HFFc6 (cell line): ENCODE measurements at places on chromosomes 1 and 21. TPM values are rescaled to one million over a fixed set of nuclear protein-coding genes. Genes with fewer than 3 reads are reported as not detected.

GRCh38 chr1:162218546-162218945 is 149.1 kb downstream of the NOS1AP start:
- DNase-seq: no peak

DNA sequence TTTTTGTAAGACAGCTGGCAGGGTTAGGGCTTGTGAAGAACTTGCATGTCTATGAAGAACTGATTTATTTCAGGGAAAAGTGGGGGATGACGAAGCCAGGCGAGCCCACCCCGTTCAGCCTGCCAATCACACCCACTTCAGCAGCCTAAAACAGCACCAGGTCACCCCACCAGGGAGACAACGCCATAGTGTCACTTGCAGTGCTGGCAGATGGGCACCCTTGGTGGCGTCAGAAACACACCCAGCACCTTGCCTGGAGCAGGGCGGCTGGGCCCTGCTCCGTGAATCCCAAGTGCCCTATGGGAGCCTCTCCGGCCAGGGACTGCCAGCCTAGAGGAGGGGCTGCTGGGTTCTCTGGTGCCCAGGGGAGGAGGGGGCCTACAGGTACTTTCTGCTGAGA is 5.0 kb upstream of the NADK start:
- no peak for DNase-seq

DNA sequence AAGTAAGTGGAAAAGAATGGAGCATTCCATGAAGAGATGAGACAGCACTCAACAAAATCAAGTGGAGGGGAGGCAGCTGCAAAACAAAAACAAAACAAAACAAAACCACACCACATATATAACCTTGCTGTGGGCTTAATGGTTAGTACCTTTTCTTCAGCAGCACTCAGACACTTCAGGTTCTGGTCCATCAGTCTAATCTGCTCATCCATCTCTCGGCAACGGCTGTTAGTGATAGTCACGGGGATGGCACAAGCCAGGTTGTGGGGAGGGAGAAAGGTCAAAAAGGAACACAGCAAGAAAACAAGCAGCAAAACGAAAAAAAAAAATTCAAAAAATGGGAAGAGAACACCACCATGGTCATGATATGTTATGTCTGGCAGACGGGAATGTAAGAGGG is 17.0 kb upstream of the NUP210L start:
- DNase-seq: no peak

ZNF593OS gene
- total RNA-seq: not detected in 2 replicates

DNA sequence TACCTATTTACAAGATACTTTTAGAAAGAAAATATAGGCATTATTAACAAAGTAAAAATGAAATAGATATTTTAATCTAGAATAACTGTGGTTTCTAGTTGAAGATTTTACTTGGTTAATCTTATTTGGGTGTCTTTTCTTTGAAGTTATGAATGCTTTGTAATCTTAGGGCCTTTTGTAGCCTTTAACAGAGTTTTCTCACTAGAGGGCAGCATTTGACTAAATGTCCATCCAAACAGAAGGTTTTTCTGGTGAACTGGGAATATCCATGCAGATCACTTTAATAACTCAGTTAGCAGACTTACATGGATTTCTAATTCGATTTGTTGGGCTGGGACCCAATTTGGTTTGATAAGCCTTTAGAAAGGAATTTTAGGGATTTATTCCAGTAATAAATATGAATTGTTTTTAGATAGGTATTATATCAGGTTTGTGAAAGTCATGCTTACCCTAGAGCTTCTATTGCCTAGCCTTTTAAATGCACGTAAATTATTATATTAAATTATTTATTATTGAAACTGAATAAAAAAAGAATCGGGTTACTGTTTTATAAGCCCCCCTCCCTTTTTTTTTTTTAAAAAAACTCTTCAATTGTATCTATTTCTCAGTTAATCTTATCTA is 119.7 kb downstream of the ZNF326 start:
- peak; percentile 52 for DNase-seq

DNA sequence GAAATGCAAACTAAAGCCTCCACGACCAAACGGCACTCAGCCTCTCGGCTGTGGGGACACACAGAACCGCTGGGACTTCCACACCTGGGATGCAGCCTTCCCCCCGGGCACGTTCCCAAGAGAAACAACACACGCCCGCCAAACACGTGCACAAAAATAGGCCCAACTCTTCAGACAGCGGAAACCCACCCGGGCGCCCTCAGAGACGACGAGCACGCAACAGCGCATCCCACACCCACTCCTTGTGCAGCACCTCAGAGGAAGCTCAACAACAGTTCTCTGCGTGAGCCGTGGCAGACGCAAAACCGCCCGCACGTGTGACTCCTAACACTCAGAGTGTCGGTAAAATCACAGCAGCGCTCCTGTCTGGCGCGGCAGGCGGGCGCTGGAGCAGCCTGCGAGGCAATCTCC is 5.3 kb downstream of the C1orf159 start:
- no peak for DNase-seq

CFAP74 gene
- not detected in 3 replicates for total RNA-seq

KTI12 gene
- total RNA-seq: 14.0 to 17.4 TPM (median 14.4 TPM) in 3 replicates

ANKRD35 gene
- total RNA-seq: 1.1 to 2.0 TPM (median 1.8 TPM) in 3 replicates
